ENCODE measurements at places on chromosomes 12 and 14.

GRCh38 chr12:88400302-88400701 lies 180.0 kb downstream of the KITLG start:
- no peak overlapping the region for H3K27ac ChIP-seq
- no peak for DNase-seq
- H3K36me3 ChIP-seq, result no peaks in the 10 kb centered on the region
- no peak overlapping the region for H3K4me3 ChIP-seq
- H3K27me3 ChIP-seq, result no peaks in the 10 kb centered on the region
- no peaks in the 10 kb centered on the region for H3K4me1 ChIP-seq

- DNase-seq, result no peak
- H3K27ac ChIP-seq, result peak overlapping the region; percentile 92
- no peaks in the 10 kb centered on the region for H3K4me1 ChIP-seq
- H3K36me3 ChIP-seq, result no peaks in the 10 kb centered on the region
- peak overlapping the region; percentile 48 for H3K4me3 ChIP-seq
Observed at GRCh38 chr12:18267427-18268099, 6.2 kb downstream of the PIK3C2G start.

GRCh38 chr14:100303925-100304324 lies 2.3 kb downstream of the SLC25A29 start:
- no peak for DNase-seq
- no peaks in the 10 kb centered on the region for H3K4me1 ChIP-seq
- H3K27me3 ChIP-seq, result no peaks in the 10 kb centered on the region
- peak overlapping the region; percentile 96 for H3K4me3 ChIP-seq
- peak overlapping the region; percentile 78 for H3K27ac ChIP-seq

- no peaks in the 10 kb centered on the region for H3K4me1 ChIP-seq
- no peak overlapping the region for H3K4me3 ChIP-seq
- DNase-seq, result no peak
- H3K36me3 ChIP-seq, result no peaks in the 10 kb centered on the region
Observed at GRCh38 chr12:115667116-115667515, 610.4 kb downstream of the MED13L start.

DNA sequence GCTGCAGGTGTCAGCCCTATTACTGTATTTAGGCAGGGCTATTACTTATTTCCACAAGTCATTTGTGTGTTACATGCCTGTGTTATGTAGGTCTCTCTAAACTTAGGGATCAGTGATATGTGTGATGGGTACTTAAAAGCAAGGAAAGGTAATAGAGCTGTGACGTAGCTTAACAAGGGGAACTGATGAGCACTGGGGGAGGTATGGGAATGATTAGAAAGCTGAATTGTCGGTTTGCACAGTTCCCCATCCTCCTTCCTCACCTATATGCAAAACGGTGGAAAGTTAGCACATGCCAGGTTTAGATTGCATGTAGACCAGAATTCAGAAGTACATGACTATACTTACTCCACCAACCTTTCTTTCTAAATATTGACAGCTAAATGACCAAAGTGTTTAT lies 494.3 kb upstream of the GARIN6 start:
- H3K27ac ChIP-seq, result no peak overlapping the region
- no peaks in the 10 kb centered on the region for H3K36me3 ChIP-seq
- no peak overlapping the region for H3K4me3 ChIP-seq
- DNase-seq, result no peak
- H3K27me3 ChIP-seq, result no peaks in the 10 kb centered on the region
